ENCODE measurements at places on chromosomes 1 and 21. TPM values are rescaled to one million over a fixed set of nuclear protein-coding genes. Genes with fewer than 3 reads are reported as not detected.

DNA sequence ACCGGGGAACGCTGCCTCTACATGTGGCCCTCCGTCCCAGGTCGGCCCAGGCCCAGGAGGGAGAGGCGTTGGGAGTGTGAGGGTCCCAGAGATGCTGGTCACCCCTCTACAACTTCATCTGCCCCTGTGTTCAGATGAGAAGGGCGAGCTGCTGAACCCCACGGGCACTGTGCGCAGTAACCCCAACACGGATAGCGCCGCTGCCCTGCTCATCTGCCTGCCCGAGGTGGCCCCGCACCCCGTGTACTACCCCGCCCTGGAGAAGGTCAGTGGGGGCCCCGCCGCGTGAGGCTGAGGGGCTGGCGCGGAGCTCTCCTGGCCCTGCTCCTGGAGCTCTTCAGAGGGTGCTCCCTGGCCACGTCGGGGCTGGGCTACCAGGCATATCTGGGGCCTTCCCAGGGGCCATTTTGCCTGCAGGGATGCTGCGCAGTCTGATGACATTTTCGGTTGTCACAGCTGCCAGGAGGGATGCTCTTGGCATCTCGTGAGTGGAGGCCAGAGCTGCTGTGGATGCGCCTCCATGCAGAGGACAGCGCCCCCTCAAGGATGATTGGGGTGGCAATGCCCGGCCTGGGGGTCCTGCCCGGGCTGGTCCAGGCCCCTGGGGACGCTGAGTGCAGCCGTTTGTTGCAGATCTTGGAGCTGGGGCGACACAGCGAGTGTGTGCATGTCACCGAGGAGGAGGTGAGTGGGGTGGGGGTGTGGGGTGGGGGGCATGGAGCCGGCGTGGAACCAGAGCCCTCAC, 68.6 kb downstream of the PIK3CD start:
- H3K4me3 ChIP-seq = peak overlapping the region; percentile 34
- H3K27ac ChIP-seq = no peak overlapping the region
- H3K27me3 ChIP-seq = no peaks in the 10 kb centered on the region

DNA sequence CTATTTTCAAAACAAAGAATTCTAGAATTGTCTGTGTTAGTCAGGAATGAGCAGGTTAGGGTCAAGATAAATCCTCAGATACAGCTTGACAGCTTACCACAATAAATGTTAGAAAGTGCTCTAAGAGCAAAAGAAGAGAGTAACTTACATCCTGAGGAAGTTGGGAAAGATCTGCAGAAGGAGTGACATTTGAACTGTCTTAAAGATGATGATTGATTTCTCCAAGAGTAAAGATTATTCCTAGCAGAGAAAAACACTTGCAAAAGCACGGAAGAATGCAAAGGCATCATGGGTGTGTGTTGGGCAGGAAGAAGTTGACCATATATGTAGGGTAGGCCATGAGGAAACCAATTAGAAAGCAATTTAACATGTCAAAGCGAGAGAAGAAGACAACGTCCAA, 175.4 kb downstream of the LRRC7 start:
- no peak for DNase-seq
- H3K36me3 ChIP-seq = no peaks in the 10 kb centered on the region
- H3K27me3 ChIP-seq = no peaks in the 10 kb centered on the region
- H3K4me3 ChIP-seq = no peak overlapping the region
- no peak overlapping the region for H3K27ac ChIP-seq

DNA sequence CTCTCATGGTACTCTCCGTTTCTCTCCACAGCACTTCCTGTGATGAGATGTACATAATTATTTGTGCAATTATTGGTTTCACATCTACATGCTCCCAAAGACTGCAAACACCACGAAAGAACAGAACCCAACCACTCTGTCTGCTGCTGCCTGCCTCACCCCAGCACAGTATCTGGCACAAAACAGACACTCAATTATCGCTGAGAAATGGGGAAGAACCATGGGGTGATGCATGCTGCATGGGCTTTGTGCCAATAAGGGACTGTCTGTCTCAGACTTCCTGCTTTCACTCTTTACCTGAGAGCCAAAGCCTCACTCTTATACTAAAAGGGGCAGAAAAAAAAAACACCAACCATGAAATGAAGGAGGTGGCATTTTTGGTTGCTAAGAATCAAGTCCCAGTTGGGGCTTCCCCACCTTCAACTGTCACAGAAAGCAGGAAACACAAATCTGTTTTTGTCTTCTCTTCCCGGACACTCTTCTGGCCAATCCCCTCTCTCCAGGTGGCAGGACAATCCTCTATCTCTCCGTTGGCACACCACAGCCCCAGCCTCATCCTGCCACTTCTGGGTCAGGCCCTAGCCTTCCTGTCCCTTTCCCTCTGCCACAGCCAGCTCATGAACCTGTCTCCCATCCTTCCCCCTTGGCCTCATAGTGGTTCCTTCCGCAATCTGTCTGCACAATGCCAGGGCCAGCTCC, 82.0 kb downstream of the TGFBR3 start:
- peak overlapping the region; percentile 83 for H3K4me3 ChIP-seq
- peak overlapping the region; percentile 85 for H3K27ac ChIP-seq
- peak; percentile 84 for DNase-seq
- H3K4me1 ChIP-seq = peaks cover 73% of the 10 kb centered on the region

DNA sequence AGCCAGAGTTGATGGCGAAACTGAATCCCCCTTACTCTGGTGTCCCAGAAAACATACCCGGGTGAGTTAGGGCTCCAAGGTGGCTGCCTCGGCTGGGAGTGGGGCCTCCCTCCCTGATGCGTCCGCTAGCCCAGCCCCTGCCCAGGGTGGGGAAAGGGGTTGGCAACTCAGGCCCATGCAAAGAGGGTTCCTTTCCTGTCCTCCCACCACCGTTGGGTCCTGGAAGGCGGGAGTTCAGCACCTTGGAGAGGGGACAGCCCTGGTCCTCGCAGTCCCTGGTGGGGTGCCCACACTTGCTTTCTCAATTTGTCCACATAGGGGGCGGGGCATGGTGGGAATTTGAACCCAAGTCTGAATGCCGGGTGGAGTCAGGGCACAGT, 6.1 kb downstream of the SRM start:
- peaks cover 7% of the 10 kb centered on the region for H3K36me3 ChIP-seq
- DNase-seq = no peak
- no peaks in the 10 kb centered on the region for H3K27me3 ChIP-seq
- H3K4me3 ChIP-seq = no peak overlapping the region

- H3K27ac ChIP-seq = peak overlapping the region; percentile 95
- DNase-seq = peak; percentile 33
- H3K4me1 ChIP-seq = peaks cover 70% of the 10 kb centered on the region
- no peaks in the 10 kb centered on the region for H3K27me3 ChIP-seq
- peaks cover 2% of the 10 kb centered on the region for H3K36me3 ChIP-seq
Observed at GRCh38 chr1:28887419-28887834, 26.9 kb upstream of the EPB41 start.

DNA sequence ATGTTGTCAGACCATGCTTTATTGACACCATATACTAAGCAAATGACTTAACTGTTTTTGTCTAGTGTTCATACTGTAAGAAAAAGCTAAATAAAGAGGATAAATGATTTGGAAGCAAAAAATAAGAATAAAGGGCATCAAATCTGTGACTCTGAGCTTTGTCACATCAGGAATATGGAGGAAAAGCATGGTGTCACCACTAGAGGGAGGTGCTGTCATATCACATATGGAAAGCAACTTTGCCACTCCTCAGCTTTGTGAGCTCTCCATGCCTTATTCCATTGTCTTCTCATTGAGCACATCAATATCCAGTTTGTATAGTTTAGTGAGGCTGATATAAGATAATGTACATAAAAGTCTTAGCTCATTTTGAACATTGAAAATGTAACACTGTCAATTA, 20.8 kb upstream of the GBP1 start:
- peak; percentile 36 for DNase-seq
- H3K27ac ChIP-seq = no peak overlapping the region
- H3K4me1 ChIP-seq = peaks cover 14% of the 10 kb centered on the region

GRCh38 chr1:222788402-222789156, 26.3 kb upstream of the DISP1 start:
- no peak overlapping the region for H3K4me3 ChIP-seq
- no peak for DNase-seq
- peaks cover 24% of the 10 kb centered on the region for H3K4me1 ChIP-seq
- peaks cover 4% of the 10 kb centered on the region for H3K36me3 ChIP-seq
- H3K27ac ChIP-seq = no peak overlapping the region
- peaks cover 13% of the 10 kb centered on the region for H3K27me3 ChIP-seq

- no peaks in the 10 kb centered on the region for H3K27me3 ChIP-seq
- peak overlapping the region; percentile 97 for H3K27ac ChIP-seq
- H3K36me3 ChIP-seq = peaks cover 8% of the 10 kb centered on the region
Observed at GRCh38 chr1:10471411-10472219, 714 bp downstream of the DFFA start.

GRCh38 chr1:222950892-222951291, 136.1 kb downstream of the DISP1 start:
- no peaks in the 10 kb centered on the region for H3K4me1 ChIP-seq
- no peak overlapping the region for H3K27ac ChIP-seq

DNA sequence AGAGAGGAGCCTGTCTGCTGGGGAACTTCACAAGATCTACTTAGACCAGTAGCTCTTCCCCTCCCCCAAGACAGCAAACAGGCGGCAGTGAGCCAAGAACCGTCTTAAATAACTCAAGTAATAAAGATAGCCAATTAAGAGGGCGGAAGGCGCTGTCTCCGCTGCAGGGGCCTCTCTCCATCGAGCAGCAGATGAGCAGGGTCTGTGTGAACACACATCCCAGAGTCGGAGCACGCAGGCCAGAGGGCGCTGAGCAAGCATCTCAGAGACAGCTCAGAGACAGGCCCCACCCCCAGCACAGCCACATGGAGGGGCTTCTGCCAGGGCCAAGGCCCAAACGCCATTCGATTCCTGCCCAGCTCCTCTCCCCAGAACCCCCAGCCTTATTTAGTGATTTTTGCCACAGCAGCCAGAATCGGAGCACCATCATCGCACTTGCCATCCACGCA, 11.1 kb downstream of the IFFO2 start:
- H3K27me3 ChIP-seq = no peaks in the 10 kb centered on the region
- H3K4me1 ChIP-seq = peaks cover 83% of the 10 kb centered on the region
- no peak for DNase-seq
- H3K4me3 ChIP-seq = peak overlapping the region; percentile 67
- H3K27ac ChIP-seq = peak overlapping the region; percentile 95
- H3K36me3 ChIP-seq = peaks cover 9% of the 10 kb centered on the region

DNA sequence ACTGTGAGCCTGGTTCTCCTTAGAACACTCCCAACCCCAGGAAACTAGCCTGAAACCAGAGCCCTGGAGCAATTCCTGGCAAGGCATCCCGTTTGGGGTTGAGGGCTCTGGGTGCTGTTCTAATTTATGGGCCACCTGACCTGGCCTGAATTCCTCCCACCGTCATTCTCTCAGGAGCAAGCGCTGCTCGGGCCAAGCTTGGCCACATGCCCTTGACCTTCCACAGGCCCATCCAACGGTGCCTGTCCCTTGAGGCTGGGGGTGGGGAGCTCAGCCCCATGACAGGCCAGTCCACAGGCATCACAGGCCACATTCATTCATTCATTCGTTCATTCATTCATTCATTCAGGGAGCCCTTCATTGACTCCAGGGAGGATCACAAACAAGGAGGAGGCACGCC, 5.3 kb downstream of the PADI2 start:
- DNase-seq = no peak
- peaks cover 32% of the 10 kb centered on the region for H3K27me3 ChIP-seq
- no peaks in the 10 kb centered on the region for H3K36me3 ChIP-seq
- H3K4me1 ChIP-seq = no peaks in the 10 kb centered on the region
- H3K4me3 ChIP-seq = no peak overlapping the region

DNA sequence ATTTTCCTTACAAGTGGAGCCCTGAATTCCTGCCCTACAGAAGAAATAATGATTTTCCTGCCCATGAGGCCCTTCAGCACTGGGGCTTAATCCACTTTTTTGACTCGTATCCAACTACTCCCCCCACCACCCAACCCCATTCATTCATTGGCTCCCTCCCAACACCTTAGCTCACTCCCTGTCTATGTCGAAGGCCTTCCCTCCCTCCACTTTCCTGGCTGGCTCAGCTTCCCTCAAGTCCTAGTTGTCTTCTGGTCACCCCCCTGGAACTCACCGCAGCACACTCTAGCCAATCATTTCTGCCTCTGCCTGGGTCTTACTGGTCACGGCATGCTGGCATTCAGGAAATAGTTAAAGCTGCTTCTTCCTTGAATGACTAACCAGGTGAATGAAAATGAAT, 118.9 kb downstream of the PGBD5 start:
- DNase-seq = no peak
- no peaks in the 10 kb centered on the region for H3K36me3 ChIP-seq
- H3K4me1 ChIP-seq = peaks cover 52% of the 10 kb centered on the region
- H3K4me3 ChIP-seq = no peak overlapping the region

GRCh38 chr1:30706528-30706927, 16.9 kb downstream of the MATN1 start:
- no peaks in the 10 kb centered on the region for H3K27me3 ChIP-seq
- H3K36me3 ChIP-seq = no peaks in the 10 kb centered on the region
- no peak overlapping the region for H3K27ac ChIP-seq
- H3K4me1 ChIP-seq = no peaks in the 10 kb centered on the region

The SPATA21 gene
- not detected for total RNA-seq

The GMEB1 gene
- total RNA-seq = 19.6 TPM

The FGR gene
- total RNA-seq = 2.1 TPM

The VASH2 gene
- total RNA-seq = 0.62 TPM

The NBL1 gene
- 22.4 TPM for total RNA-seq

The METTL25B gene
- total RNA-seq = 90.5 TPM

All from activated T-cell treated with anti-CD3 and anti-CD28 coated beads, Interleukin-2, amount 50 U/mL, for 72 hours (primary cell).